Cerebellum (tissue), 4 donors: ENCODE measurements at places on chromosomes 4 and X. TPM values are rescaled to one million over a fixed set of nuclear protein-coding genes. Genes with fewer than 3 reads are reported as not detected.

Gene GUCY1A1
- 35.9 TPM for total RNA-seq

Gene ZNF185
- total RNA-seq: 2.9 TPM

Gene CTAG1A
- not detected for total RNA-seq

Gene XAGE1A
- not detected for total RNA-seq

Gene AMTN
- not detected for total RNA-seq

Gene SSR4
- total RNA-seq: 68.6 TPM

Gene CCNI
- total RNA-seq: 296 TPM

Gene TMSB15C
- 38.4 TPM for total RNA-seq

Gene ABCD1
- 3.8 TPM for total RNA-seq

Gene CT55
- not detected for total RNA-seq

Gene SCOC
- 75.5 TPM for total RNA-seq
